Keratinocyte (primary cell): ENCODE measurements at places on chromosomes 16 and 17.
A peak's percentile ranks its signal among the peaks of the same experiment; 100 is the strongest.

- DNase-seq, result no peak
These were observed 1.2 kb downstream of the PTX4 start for GRCh38 chr16:1487395-1488053.

DNA sequence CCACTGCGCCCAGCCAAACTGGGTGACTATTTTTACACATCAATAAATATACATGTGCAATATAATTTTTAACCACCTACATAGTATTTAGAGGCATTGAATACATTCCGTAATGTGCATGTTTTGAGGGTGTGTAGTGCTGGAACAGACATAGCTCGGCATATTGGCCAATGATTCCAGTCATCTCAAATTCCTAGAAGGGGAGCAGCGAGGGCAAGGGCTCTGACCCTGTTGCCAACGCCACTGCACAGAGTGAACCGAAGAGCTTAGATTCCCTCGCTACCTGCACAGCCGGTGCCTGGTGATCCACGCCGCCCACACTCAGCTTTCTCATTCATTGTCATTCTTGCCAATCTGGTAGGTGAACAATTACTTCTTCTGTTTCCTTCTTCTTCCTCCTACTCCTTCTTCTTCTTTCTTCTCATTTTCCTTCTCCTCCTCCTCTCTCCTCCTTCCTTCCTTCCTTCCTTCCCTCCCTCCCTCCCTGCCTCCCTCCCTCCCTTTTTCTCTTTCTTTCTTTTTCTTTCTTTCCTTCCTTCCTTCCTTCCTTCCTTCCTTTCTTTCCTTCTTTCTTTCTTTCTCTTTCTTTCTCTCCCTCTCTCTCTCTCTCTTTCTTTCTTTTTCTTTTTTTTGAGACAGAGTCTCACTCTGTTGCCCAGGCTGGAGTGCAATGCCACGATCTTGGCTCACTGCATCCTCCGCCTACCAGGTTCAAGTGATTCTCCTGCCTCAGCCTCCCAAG lies 26.3 kb upstream of the ATP2A3 start:
- DNase-seq, result no peak

GRCh38 chr16:89621698-89622409 lies 8.4 kb downstream of the DPEP1 start:
- DNase-seq, result no peak

DNA sequence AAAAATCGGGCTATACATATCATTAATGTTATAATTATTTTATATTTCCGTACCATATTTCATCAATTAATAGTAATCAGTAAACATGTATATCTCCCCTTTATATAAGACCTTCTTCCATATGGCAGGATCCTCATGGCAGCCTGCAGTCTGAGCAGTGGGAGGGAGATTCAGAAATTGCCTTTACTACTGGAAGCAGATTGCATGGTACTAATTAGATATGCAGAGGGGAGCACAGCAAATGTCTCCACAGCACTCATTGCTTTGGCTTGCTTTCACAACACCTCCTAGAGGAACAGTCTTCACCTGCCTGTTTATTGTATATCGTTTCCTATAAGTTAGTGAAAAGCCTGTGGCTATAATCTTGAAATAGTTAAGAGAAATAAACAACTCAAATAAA lies 585.8 kb upstream of the GOT2 start:
- DNase-seq, result no peak

GRCh38 chr17:9566067-9566466 lies 9.6 kb downstream of the STX8 start:
- no peak for DNase-seq

- peak; percentile 77 for DNase-seq
These were observed 176.3 kb downstream of the RPTOR start for GRCh38 chr17:80720610-80721577.

DNA sequence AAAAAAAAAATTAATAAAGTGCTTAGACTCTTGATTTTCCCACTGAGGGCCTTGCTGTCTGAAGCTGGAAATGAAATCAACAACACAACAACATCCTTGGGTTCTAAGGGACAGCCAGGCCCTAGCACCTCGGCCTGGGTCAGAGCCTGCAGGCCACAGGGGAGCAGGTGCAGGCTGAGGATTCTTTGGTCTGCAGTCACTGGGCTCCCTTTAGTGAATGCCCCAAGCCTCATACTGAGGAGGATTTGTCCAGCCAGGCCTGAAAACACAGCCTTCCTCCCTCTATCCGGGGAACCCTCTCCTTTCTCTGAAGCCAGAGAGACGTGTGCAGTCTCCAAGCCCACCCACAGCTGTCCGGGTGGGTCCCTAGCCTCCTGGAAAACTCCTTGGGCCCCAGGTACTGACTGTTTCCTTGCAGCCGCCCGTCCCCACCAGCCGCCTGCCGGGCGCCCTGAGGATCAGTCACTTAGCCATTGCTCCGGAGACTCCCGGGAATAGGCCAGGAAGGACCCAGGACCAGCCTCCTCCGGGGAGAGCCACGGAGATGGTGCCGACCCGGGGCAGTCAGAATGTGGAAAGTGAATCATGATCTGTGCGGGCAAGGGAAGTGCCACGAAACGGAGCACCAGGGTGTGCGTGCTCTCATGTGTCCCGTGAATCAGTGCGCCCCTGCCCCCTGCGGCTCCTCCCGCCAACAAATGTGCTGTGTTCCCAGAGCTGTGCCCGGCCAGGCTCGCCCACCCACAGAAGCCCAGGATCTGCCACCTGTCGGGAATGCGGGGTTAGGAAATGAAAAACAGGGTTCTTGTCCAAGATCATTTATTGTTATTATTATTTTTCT lies 91.0 kb downstream of the RTN4RL1 start:
- no peak for DNase-seq

- DNase-seq, result no peak
These were observed 232.1 kb downstream of the FTO start for GRCh38 chr16:53936052-53936451.

DNA sequence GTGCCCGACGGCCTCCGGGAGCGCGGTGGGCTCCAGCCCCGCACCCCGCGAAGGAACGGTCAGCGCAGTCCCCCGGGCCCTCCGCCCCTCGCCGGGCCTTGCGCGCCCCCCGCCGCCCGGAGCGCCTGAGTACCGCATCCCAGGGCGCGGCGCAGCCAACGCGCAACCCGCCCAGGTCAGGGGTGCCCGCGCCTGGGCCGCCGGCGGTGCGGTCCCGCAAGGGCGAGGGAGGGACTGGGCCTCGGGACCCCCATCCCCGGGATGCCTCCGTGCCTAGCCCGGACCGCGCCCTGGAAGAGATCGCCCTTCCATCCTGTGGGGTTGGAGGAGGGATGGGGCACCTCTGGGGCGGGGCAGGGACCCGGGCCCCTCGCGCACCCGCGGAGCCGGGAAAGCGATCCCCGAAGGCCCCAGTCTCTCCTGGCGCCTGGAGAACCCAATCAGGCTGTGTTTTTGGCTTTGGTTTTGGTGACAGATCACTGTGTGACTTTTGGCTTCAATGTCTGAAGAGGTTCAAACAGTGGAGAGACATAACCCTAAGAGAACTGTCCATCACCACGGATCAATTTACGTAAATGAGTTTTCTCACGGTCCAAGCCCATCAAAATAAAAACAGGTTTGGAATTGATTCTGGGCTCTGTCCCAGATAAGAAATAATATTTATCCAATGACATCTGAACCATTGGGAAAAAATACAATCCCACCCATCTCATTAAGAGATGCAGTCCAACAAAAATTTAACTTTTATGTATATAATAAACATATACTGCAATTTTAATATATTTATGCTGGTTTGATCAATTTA lies 17.8 kb downstream of the ENPP7 start:
- DNase-seq, result no peak

GRCh38 chr17:45398800-45399199 lies 33.9 kb downstream of the ARHGAP27 start:
- no peak for DNase-seq

GRCh38 chr16:24253192-24253591 lies 2.9 kb upstream of the CACNG3 start:
- peak; percentile 9 for DNase-seq

DNA sequence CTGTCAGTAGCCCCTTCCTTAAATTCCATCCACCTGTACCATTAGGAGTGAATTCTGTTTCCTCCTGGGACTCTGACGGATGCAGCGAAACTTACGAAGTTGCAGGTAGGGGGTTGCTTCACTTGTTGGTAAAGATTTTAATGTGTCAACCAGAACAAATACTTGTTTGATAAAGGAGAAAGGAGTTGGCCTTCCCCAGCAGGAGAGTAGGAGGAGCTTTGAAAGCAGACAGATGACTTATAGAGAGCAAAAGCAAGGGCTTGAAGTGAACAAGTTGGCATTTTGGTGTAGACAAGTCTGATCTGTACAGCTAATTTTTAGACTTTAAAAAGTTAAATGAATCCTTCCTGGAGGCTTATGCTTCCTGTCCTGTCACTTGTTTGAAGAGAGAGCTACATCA lies 38.1 kb upstream of the PMFBP1 start:
- no peak for DNase-seq

DNA sequence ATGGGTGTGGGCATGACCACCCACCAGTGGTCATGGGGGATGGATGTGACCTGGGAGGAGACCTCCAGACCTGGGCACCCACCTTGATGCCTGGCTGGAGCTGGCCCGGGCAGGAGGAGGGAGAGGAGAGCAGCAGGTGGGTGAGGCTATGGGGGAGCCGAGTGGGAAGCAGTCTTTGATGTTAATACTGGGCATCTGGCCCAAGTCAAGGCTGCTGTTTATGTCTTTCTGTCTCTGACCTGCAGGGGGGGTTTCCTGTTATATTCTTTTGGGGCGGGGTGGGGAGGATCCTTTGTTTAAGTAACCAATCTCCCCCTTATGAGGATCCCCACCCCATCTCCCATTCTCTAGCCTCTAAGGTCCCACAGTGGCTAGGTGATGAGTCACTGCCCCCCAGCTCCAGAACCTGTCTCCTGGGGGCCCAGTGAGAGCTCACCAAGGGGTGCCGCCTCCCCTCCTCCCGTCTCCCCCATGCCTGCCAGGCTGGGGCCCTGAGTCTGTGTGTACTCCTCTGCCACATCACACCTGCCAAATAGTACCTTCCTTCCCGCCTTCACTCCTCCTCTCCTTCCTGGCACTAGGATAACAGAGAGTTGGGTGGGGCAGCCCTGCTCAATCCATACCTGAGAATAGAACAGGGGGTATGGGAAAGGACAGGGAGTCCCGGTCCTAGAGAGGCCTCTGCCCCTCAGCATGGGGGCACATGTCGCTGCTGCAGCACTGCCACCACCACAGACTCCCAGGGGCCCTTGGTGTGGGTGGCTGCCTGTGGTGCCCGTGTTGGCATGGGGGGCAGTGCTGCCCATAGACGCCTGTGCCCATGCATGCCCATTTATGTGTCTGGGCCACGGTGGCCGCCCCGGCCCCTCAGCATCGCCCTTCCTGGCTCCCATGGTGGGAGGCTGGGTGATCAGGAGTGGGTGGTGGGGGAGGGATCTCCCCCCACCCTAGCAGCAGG lies 7.3 kb downstream of the THRA start:
- no peak for DNase-seq

GRCh38 chr17:80414508-80414802 lies 512 bp upstream of the ENDOV start:
- no peak for DNase-seq

GRCh38 chr16:49562228-49562627 lies 188.6 kb downstream of the C16orf78 start:
- DNase-seq, result no peak

DNA sequence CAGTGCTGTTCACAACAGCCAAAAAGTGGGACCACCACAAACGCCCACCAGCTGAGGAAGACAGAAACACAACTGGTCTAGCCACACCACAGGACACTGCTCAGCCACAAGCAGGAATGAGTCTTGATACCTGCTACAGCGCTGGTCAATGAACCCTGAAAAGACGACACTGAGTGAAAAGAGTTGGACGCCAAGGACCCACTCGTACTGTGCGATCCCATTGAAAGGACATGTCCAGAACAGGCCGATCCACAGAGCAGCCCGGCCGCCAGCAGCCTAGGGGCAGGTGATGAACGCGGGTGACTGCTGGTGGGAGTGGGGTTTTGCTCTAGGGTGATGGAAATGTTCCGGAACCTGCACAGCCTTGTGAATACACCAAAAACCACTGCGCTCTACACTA lies 10.6 kb upstream of the SLC38A8 start:
- DNase-seq, result no peak

GRCh38 chr17:47009759-47010594 lies 30.9 kb upstream of the RPRML start:
- no peak for DNase-seq

DNA sequence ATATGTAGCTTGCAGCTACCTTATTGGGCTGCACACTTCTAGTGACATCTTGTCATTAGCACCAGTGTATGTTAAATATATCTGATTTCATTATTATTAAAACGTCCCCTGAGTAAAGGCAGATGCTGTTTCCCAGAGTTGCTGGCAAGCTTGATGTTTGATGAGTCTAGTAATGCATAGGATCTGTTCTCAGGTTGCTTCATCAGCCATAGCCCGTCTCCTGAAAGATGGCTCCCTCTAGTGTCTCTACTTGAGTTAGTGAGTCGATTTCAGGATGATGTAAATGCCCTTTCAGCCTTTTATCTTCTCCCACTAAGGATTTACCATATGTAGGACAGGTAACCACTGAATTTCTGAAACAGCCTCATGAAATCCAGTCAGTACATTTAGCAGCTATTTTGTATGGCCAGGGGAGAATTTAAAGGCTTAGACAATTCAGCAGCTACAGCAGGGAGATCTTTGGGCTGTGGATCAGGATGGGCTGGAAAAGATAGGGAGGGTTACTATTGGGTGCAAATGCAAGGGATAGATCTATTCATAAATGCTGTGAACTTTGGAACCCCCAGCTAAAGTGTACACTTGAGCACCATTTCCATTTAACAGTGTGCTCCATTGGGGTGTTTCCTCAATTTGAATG lies 376.3 kb downstream of the CNTNAP4 start:
- DNase-seq, result no peak

DNA sequence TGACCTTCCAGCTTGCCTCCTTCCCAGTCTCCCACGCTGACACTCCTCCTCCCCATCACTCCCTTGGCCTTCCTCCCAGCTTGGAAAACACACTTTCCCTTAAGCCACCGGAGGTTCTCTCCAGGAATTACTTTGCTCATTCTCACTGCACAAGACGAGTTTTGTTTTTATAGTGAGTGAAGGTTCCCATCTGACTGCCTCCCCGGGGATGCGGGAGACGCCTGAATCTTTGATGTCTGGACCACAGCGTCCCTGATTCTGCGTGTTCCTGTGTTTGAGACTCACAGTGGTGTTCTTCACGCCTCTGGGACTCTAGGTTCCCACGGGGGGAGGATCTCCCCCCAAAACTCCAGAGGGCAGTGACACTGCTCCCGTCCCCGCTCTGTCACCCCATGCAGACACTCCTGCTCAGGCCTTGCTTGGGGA lies 2.0 kb downstream of the DNAI2 start:
- DNase-seq, result no peak

DNA sequence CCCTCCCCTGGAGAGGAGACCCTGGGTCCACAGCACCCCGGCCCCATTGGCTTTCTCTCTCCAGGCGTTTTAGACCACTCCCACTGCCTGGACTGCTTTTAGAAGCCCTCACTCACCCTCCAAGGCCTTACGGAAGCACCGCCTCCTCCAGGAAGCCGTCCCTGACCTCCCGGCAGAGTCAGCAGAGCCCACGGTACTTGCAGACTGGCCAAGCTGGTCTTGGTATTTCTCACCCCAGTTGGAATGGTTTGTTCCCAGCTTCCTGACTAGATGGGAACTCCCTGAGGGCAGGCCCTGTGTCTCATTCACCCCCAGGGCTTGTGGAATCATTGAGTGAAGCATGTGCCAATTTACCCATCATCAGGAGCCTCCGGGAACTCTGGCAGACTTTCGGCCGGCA lies 9.2 kb downstream of the SCGB1C2 start:
- DNase-seq, result no peak
